ENCODE measurements at places on chromosomes 6 and 20. TPM values are rescaled to one million over a fixed set of nuclear protein-coding genes. Genes with fewer than 3 reads are reported as not detected.

Gene TMEM151B
- 53.5 TPM for total RNA-seq

Gene PRSS35
- 4.8 TPM for total RNA-seq

Gene FKBP5
- total RNA-seq, result 3.1 TPM

Gene TPBG
- total RNA-seq, result 2.2 TPM

Gene HSPA1L
- 4.4 TPM for total RNA-seq

Gene CYP39A1
- 2.3 TPM for total RNA-seq

Gene RUNX2
- total RNA-seq, result 0.16 TPM
